ENCODE measurements at places on chromosomes 4 and X.
A peak's percentile ranks its signal among the peaks of the same experiment; 100 is the strongest.

DNA sequence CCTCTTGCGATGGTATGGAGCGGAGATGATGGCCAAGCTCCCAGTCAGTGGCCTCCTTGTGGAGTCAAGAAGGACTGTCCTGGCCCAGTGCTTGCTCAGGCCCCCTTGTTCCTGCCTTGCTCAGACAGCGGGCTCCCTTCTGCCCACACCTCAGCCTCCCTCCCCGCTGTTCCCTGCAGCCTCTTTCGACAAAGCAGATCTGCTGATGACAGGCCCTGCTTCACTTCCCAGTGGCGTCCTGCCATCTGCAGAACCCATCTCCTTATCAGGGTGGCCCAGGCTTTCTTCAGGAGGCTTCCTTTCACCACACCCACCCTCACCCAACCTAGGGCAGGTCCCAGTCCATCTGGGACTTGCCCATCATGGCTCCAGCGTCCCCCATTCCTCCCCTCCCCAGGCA is 80.0 kb downstream of the CLDN34 start:
- DNase-seq: no peak

DNA sequence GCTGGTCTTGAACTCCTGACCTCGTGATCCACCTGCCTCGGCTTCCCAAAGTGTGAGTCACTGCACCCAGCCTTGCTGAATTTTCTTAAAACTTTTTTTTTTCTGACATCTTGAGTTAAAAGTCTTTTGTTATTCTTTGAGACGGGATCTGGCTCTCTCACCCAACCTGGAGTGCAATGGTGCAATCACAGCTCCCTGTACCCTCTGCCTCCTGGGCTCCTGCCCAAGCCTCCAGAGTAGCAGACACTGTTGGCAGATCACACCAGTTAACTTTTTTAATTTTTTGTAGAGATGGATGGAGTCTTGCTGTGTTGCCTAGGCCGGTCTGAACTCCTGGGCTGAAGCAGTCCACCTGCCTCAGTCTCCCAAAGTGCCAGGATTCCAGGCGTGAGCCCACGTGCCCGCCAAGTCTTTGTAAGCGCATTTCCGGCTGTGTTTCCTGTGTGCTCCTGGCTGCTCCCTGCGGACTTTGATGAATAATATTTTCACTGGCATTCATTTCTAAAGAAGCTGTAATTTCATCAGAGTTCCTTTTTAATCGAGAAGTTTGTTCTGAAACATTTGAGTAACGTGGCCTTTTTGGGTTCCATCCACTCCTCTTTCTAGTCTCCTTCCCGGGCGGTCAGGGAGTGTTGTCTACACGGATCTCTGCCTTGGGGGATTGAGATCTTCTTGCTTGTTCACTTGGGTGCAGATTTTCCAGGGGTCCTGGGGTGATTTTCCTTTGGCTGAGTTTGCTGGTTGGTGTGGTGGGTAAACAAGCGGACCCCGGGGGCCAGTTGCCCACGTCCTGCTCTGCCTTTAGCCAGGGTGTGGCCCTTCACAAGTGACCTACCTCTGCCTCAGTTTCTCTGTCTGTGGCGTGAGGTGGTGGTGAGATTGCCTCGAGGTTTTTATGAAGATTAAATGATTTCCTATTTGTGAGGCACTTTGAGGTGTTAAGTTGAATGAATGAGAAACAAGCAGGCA is 44.4 kb downstream of the PCGF3 start:
- DNase-seq: peak; percentile 48

GRCh38 chr4:186861317-186861716 is 137.7 kb upstream of the FAT1 start:
- DNase-seq: no peak

DNA sequence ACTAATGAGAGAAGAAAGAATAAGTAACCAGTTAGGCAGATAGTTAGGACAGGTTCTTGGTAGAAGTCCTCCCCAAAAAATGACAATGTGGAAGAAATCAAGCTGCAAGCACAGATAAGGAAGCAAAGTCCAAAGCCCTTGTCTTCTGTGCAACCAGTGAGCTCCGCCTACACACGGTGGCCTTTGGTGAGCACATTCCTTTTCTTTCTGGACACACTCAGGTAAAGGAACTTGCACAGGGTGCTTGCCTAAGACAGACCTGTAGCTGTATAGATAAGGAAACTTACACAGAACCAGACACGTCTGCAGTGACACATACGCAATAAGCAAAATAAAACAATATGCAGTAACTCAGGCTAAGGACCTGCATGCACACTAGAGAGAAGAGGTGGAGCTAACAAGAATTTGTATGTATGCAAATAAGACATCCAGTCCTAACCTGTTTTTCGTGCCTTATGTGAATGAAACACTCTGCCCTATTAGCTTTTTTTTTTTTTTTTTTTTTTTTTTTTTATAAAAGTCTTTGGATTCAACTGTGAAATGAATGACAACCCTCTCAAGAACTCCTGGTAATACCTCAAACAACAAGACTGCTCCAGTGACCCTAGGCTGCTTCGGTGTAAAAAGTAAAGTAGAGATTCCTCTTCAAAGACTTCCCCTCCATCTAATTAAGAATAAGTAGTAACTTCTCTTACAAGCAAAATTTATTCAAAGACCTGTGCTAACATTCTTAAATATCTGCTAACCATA is 48.8 kb downstream of the UGT2B10 start:
- no peak for DNase-seq

- no peak for DNase-seq
These were observed 169.8 kb downstream of the SCFD2 start for GRCh38 chr4:53195815-53196661.

DNA sequence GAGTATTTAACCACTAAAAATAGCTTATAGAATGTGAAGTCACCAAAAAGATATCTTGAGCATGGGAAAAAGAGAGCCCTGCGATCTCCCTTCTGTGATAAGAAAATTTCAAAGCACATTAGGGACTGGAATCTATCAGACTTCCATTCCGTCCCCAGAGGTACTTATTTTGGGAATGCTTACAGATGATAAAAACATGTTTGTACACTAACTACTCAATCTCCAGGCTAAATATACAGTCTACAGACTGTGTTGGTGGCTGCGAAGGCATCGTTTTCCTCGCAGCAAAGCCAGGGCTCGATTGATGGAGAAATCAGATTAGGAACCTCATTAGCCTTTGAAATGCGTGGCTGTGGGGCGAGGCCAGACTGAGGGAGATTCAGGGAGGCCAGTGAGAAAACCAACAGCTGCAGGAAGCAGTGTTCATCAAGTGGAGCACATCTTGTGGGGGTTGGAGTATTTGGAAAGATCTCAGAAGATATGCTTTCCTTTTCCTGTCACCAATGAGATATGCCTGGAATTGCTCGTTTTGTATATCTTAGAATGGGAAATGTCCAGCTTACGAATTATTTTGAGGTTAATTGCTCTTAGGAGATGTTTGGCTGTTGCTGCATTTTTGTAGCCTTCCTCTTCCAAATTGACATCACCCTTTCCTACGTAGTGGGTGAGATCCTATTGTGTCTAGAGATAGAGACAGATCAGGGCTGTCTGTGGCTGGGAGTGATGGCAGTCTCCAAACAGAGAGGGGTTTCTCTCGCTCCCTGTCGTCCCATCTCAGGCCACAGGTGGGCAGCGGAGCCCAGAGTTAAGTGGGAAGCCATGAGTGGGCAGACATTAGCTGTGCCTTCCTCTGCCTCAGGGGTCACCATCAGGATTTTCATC is 224.9 kb upstream of the FAT1 start:
- peak; percentile 75 for DNase-seq

- DNase-seq: no peak
These were observed 27.5 kb downstream of the LIAS start for GRCh38 chr4:39486221-39486804.

- no peak for DNase-seq
These were observed 45.2 kb downstream of the HTRA3 start for GRCh38 chr4:8314691-8315255.

Measured in brain microvascular endothelial cell (primary cell).